Stimulated activated CD4-positive, alpha-beta T cell treated with anti-CD3 and anti-CD28 coated beads, Interleukin-1b, Interleukin-23, amount 100 ng/mL, for 48 hours (primary cell): ENCODE measurements at places on chromosomes 6 and 20.

- no peak for DNase-seq
These were observed at the start of gene TREML1 for GRCh38 chr6:41153992-41154625. TREML1 (minus strand) TSS chr6:41154347; CDS start chr6:41154288, 59 bp downstream.

DNA sequence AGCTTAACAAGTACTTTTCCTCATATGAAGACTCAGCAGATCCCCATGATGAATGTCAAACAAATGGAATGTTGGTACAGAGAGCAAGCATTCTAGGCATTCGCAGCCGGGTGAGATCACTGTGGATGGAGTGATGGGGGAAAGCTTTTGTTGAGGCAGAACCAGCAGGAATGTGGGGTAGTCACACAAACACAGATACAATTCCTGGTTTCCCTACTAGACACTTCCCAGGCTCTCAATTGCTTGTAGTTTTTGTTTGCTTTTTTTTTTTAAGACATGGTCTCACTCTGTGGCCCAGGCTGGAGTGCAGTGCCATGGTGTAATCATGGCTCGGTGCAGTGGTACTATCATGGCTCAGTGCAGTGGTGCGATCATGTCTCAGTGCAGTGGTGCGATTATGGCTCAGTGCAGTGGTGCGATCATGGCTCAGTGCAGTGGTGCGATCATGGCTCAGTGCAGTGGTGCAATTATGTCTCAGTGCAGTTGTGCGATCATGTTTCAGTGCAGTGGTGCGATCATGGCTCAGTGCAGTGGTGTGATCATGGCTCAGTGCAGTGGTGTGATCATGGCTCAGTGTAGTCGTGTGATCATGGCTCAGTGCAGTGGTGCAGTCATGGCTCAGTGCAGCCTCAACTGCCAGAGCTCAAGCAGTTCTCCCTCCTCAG lies 15.4 kb upstream of the IER3 start:
- no peak for DNase-seq

DNA sequence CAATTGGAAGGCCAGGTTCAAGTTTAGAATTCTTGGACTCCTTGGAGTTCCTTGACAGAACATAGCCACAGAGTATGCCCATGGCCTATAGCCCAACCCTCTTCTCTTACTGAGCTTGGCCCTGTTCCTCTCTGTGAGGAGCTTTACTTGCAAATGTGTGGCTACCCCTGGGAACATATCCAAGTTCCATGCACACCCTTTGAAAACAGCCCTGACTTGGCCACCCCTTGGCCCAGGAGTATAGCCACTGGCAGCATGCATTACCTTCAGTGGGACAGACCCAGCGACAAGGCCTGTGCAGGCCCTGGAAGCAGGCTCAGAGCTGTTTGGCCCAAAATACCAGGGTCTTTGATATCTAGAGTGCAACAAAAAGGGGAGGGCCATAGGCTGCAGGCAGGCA lies 19.5 kb upstream of the MAS1 start:
- DNase-seq, result no peak

DNA sequence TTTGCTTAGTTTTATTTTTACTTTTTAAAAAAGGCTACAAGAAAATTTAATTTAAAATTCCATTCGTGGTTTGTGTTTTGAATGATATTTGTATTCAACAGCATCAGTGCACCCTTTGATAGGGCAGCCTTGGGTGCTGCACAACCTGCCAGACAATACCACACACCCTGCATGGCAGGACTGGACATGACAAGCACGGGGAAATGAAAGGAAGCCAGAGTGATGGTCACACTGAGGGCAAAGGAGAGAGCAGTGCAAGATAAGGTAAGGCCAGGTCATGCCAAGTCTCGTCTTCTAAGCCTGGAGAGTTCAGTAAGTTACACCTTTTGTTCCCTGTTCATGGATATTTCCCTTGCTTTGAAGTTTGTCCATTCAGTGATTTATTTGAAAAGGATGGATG lies 103.0 kb downstream of the ALDH8A1 start:
- DNase-seq, result no peak

GRCh38 chr20:46144432-46145025 lies 26.4 kb downstream of the CD40 start:
- no peak for DNase-seq
